ENCODE measurements at places on chromosomes 13 and 19.

- DNase-seq = no peak
Measured at GRCh38 chr19:46598372-46598917, 2.7 kb upstream of the CALM3 start.

DNA sequence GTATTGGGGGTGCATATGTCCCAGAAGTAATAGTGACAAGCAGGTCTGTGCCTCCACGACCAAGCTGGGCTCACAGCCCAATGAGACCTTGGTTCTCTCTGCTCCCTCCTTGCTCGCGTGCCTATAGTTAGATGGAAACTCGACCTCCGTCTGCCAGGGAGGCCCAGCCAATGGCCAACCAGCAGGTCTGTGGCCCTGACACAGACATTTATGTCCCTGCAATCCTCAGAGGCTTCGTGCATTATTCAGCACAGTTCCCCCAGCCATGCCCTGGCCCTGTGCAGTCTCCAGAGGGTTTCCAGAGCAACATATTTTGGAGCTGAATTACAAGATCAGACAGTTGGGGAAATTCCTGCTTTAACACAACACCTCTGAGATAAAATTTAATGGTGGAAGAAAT, 105.1 kb downstream of the UQCRFS1 start:
- no peak for DNase-seq

DNA sequence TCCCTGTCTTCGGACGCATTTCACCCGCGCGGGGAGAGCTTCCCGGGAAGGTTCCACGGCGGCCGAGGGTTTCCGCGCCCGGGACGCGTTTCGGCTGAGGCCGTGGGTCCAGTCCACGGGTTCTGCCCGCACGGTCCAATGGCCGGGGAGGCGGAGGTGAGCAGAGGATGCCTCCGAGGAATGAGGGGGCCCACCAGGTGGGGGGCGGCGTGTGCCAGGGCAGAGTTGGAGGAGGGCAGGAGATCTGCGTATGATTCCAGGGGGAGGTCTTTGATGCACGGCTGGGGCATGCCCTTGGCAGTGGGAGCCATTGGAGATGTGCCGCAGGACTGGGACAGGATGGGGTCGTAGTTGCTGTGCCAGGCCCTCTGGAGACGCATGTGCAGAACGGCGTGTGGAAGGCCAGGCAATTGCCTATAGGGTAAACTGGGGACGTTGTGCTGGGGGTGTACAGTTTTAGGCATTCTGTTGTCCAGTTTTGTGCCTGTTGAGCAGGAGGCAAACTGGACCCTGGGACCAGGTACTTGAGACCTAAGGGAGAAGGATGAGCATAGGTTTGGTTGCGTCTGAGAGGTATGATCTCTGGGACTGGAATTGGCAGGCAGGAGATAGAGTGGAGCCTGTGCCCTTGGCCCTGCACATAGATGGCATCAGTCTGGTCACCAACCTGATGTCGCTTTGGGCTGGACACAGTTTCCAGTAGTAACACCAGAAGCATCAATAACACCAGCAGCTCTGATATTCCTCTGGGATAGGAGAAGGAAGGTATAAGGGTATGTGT, 751 bp downstream of the ZNF584 start:
- no peak for DNase-seq

GRCh38 chr13:51643105-51643881, 59.0 kb downstream of the WDFY2 start:
- no peak for DNase-seq

Measured in activated T-helper 1 cell treated with anti-CD3 and anti-CD28 coated beads, Interleukin-12 subunit alpha, Interleukin-12 subunit beta, Interleukin-2, Interleukin-4 antibody, amounts not matched to agents 30 ng/mL and 10 ng/mL and 1 ng/mL, durations not matched to agents 14 hours and 24 hours and 36 hours (primary cell).